Activated CD4-positive, alpha-beta T cell treated with anti-CD3 and anti-CD28 coated beads, Interleukin-2, amount 10 ng/mL, durations not matched to agents 24 days and 14 days (primary cell): ENCODE measurements at places on chromosomes 11 and 22.

DNA sequence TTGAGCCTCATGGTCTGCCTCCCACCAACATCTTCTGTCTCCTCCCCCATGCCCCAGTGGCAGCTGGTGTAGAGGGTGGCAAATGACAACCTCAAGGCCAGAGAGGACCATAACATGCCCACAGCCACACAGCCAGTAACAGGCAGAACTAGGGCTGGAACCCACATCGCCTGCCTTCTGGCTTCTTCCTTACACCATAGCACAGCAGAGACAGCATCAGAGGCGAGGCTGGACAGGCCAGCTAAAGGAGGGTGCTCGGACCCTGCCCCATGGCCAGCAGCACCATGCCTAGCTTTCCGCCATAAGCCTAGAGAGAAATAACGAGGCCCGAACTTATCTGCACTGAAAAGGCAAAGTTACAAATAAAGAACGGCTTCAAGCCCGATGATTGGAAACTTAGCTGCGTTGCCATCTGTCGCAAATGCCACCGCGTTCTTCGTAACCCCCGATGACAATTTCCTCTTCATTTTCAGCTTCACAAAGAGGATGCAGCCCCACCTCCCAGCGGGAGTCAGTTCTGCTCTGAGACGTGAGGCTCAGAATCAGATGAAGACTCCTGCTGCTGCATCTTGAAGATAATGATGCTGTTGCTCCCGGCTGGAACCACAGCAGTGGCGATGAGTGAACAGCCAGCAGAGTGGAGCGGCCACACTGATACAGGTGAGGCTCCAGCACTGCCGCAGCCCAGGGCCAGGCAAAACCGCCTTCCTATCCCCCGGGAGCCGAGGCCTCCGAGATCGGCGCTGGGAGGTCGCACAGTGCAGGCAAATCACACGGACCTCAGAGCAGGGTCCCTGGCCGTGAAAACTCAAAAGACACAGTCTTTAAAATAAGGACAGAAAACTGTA is 73.8 kb upstream of the RTL6 start:
- DNase-seq: no peak

DNA sequence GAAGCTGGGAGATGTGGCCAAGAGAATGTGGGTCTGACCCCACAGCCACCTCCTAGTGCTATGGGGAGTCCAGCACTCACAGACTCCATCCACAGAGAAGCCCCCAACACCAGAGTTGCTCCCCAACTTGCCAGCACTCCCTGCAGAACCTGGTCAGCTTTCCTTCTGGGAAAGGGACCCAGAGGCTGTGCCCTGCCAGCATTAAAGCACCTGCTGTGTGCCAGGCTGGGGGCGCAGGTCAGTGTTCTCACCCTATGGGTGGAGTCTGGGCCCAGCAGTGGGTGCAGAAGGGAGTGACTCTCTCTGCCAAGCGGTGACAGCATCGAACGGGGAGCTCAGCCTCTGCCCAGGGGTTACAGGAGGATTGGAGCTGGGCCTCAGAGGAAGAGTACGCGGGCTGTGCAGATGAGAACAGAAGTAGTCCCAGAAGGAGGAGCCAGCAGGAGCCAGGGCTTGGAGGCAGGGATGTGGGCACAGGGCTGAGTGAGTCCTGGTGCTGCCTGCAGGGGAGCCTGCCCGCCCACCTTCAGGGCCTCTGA is 114.4 kb downstream of the MPPED1 start:
- no peak for DNase-seq

DNA sequence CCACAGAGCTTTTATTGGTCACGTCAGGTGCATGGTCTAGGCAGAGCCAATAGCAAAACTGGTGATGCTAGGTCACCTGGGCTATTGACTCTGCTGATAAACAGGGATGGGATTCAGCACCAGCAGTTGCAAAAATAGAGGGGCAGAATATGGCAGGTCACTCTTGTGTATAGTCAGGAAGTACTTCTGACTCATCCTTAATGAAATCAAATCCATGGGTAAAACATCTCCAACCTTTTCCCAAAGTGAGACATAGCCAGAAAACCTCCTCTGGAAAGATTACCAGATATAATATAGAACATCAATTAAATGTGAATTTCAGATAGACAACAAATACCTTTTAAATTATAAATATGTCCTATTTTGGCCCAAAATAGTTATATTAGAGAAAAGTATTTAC is 383.2 kb downstream of the METTL15 start:
- DNase-seq: no peak

GRCh38 chr11:48080301-48080861 is 100.0 kb downstream of the PTPRJ start:
- no peak for DNase-seq

- no peak for DNase-seq
Observed at GRCh38 chr11:102177974-102178631, 67.9 kb downstream of the YAP1 start.
